ENCODE measurements at places on chromosomes 4 and X.

DNA sequence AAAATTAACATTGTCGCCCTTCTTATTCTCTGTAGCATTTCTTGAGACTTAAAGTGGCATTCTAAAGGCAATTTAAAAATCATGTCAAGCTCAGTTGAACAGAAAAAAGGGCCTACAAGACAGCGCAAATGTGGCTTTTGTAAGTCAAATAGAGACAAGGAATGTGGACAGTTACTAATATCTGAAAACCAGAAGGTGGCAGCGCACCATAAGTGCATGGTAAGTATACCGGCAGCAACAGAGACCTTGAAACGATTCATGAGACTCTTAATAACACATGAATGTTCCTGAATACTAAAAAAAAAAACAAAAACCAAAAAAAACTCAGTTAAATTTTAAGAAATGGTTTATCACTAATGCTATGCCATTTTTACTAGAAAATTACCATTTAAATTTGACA lies 82.4 kb upstream of the HPRT1 start:
- peak; percentile 39 for DNase-seq

DNA sequence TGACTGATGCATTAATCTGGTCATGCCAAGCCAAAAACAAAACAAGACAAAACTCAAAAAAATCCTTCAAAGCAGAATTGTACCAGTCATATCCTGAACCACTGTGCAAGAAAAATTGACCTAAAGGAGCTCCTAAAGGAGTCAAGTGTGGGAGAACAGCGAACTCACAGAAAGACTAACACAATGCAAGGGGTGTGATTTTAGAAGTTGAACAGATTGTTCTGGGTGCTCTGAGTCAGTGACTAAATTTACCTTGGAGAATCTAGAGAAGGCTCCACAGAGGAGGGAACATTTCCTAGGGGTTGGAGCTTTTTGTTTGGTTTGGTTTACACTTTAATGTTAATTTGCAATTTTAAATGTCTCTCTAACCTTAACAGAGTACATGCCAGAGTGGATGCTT lies 48.9 kb upstream of the PHF8 start:
- no peak for DNase-seq

DNA sequence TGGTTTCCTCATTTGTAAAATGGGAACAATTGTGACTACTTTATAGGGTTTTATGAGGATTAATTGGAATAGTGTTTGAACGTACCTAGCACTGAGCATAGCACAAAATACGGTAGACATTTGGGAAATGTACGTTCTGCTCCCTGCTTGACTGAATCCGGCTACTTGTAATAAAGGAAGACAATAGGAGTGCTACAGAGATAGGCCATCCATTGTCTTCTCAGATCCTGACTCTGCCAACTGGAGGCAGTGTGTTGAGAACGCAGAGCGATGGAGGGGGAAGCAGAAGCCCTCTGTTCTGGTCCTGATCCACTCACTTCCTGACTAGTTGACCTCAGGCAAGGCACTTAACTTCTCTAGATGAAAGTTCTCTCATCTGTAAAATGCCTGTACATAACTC lies 26.4 kb downstream of the ENPP6 start:
- DNase-seq, result no peak

DNA sequence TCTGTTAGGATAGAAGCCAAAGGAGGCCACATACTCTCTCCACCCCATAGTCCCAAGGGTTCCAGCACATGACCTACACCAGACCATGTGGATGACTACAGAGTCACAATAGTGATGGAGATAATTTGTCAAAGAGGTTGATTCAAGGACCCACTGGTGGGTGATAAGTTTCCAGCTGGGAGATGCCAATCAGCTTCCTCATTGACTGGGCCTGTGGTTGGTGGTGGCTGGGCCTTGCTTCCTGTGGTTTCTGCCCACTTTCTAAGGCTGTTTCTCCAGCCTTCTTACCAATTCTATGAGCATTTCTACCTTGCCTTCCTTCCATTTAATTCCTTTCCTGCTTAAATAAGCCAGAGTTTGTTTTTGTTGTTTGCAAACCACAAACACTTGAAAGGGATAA lies 95.5 kb upstream of the CPEB2 start:
- no peak for DNase-seq

DNA sequence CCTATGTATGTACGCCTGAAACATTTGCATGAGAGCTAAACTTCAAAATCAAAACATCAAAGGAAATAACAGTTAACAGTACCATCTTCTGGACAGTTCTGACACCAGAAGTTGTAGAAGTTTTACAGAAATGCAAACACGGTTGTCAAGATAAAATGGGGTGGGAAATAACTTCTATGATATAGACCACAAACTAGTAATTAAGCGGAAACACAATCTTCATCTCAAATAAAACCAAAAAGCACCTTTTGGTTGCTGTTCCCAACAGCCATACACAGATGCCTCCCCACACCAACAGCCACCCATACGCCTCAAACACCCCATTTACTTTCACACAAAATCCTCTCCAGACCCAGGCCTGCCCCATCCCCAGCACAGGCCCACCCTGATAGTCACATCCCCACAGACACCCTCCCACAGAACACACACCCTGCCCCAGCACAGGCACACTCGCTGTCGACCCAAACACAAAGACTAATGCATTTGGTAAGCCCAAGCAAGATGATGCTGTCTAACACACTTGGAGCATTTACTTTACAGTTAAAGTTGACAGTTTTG lies 64.3 kb downstream of the TAPT1 start:
- DNase-seq, result no peak

- DNase-seq, result no peak
These were observed 329.4 kb upstream of the PABPC4L start for GRCh38 chr4:134531013-134531412.

DNA sequence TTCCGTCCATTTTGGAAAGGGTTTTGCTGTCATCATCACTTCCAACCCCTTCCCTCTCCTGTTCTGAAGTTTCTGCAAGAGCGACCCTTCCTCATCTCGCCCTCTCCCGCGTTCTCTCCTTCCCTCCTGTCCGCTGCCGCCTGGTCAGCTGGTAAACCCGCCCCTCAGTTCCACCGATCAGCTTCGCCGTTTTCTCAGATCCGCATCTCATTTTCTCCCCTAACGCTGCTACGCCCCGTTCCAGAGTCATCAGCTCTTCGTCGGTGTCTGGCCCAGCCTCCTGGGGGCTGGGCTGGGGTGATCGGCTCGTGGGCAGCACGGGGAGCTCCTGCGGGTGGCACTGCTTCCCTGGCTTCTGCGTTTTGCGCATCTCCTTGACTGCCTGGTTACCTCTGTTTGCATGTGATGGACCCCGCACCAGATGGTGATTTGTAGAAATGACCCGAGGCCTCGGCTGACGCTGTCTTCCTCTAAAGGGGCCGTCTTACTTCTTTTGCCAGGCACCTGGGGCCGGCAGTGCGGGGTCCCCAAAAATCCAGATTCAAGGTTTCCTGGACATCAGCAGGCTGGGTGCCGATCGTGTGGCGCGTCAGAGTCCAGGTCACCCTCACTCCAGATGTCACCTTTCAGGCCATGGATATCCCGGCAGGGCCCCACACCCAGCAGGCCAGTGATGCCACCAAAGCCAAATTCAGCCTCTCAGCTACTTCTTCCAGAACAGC lies 13.4 kb downstream of the CTBP1 start:
- DNase-seq, result peak; percentile 7

GRCh38 chr4:34269613-34270012 lies 1974.7 kb downstream of the ARAP2 start:
- no peak for DNase-seq

- no peak for DNase-seq
These were observed 107.9 kb downstream of the FHDC1 start for GRCh38 chr4:153044036-153044435.

GRCh38 chr4:73098016-73098415 lies 28.5 kb upstream of the COX18 start:
- no peak for DNase-seq

DNA sequence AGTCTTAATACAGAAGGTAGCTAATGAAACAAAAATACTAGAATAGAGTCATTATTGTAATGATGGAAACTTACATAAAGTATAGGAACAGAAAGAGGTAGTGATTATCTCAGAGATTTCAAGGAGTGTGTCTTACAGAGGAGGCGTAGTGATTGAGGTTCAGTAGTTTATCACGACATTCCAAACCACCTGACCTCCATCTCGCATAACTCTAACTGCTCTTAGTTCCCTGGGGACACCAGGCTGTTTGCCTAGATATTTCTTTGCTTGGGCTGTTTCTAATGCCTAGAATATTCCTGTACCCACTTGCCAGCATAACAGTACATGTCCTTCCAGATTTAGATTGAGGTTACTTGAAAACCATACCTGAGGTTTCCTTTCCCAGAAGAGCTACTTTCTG lies 29.1 kb downstream of the STAG2 start:
- no peak for DNase-seq

DNA sequence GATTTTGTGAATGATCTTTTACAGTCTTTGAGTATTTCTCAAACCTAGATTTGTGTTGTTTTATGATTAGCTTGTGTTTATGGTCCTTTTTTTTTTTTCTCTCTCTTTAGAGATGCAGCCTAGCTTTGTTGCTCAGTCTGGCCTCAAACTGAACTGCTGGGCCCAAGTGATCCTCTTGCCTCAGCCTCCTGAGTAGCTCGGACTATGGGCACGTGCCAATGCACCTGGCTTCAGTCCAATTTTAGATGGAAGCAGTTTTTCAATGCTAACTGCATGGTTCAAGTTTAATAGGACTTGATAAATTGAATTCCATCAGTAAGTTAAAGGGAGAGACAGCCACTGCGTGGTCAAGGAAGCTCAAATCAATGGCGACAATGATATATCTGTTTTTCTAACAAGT lies 3.8 kb upstream of the FGG start:
- no peak for DNase-seq

DNA sequence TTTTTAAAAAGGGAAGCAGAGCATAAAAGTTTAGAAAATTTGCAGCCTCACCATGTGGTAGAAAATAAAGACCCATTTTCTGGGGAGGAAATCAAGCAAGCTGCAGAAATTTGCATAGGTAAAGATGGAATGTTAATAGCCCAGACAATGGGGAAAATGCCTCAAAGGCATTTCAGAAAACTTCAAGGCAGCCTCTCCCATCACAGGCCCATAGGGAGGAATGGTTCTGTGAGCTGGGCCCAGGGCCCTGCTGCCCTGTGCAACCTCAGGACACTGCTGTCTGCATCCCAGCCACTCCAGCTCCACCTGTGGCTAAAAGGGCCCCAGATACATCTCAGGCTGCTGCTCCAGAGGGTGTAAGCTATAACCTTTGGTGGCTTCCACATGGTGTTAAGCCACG lies 137.9 kb downstream of the INPP4B start:
- DNase-seq, result no peak

GRCh38 chrX:128975745-128976144 lies 547.5 kb downstream of the SMARCA1 start:
- DNase-seq, result peak; percentile 36

GRCh38 chr4:78032446-78032845 lies 24.7 kb upstream of the FRAS1 start:
- DNase-seq, result peak; percentile 80

DNA sequence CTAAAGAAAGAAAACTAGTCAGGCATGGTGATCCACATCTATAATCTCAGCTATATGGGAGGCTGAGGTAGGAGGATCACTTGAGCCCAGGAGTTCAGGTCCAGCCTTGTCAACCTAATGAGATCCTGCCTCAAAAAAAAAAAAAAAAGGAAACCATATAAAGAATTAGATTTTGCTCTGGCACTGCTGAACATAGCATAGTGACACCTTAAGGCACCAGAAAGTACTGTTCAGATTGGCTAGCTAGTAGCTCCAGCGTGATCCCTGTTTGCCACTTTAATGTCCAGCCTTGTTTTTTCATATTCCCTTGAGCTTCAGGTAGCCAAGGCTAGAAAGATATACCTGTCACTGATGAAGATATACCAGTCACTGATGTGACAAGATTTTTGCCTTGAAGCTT lies 34.1 kb downstream of the EXOC1 start:
- DNase-seq, result no peak

GRCh38 chr4:123943976-123944375 lies 547.4 kb downstream of the SPRY1 start:
- DNase-seq, result no peak

- DNase-seq, result no peak
These were observed 124.6 kb downstream of the CORIN start for GRCh38 chr4:47713129-47713834.

DNA sequence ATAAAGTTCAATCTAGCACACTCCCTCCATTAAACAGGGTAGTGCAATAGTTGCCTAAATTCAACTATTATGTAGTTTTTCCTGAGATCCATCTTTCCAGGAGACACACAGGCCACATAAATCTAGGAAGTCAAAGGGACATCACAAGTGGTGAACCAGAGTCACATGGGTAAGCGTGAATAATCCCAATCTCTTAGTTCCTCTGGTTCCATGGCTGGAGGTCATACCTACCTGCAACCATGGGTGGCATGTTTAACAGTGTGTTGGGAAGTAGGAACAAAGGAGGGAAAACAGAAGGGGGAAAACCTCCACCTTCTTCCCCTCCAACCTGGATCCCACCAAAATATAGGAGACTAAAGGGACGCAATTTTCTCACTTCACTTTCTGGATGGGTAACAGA lies 2651.6 kb downstream of the ARAP2 start:
- no peak for DNase-seq

DNA sequence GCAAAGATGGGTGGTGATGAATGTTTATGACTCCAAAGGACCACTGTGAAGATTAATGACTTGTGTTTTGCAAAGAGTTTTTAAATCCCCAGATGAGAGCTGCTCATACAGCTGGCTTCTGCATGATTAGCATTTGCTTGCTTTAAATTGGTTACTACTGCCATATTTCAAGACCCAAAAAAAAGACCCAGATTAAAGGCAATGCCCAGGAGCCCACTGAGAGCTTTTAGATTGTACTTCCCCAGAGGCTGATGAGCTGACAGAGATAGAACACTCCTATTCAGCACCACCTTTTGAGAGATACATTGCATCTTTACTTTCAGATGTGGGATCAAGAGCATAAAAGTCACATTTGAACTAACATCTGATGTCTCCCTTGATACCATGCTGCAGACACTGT lies 142.0 kb downstream of the HNRNPD start:
- no peak for DNase-seq

DNA sequence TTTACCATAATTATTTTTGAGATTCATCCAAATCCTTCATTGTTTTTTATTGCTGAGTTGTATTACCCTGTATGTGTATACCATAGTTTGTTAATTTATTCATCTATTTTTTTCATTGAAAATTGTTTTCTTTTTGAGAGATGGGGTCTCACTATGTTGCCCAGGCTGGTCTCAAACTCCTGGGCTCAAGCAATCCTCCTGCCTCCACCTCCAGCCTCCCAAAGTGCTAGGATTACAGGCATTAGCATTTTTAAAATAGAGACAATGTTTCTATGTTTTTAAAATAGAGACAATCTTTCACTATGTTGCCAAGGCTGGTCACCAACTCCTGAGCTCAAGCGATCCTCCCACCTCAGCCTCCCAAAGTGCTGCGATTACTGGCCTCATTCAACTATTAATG lies 1.6 kb upstream of the MAGIX start:
- DNase-seq, result no peak

GRCh38 chr4:1685235-1686150 lies 1.4 kb upstream of the FAM53A start:
- no peak for DNase-seq

GRCh38 chrX:121746105-121746504 lies 698.7 kb downstream of the GLUD2 start:
- no peak for DNase-seq

- DNase-seq, result no peak
These were observed 351.3 kb downstream of the NAP1L3 start for GRCh38 chrX:93322110-93322509.

- DNase-seq, result no peak
These were observed 247.0 kb downstream of the C4orf33 start for GRCh38 chr4:129342819-129343408.

- DNase-seq, result no peak
These were observed 424.5 kb upstream of the PCDH7 start for GRCh38 chr4:30295652-30296051.
